Hindlimb muscle (tissue), 1 donor: ENCODE measurements at places on chromosomes 7 and 10.

DNA sequence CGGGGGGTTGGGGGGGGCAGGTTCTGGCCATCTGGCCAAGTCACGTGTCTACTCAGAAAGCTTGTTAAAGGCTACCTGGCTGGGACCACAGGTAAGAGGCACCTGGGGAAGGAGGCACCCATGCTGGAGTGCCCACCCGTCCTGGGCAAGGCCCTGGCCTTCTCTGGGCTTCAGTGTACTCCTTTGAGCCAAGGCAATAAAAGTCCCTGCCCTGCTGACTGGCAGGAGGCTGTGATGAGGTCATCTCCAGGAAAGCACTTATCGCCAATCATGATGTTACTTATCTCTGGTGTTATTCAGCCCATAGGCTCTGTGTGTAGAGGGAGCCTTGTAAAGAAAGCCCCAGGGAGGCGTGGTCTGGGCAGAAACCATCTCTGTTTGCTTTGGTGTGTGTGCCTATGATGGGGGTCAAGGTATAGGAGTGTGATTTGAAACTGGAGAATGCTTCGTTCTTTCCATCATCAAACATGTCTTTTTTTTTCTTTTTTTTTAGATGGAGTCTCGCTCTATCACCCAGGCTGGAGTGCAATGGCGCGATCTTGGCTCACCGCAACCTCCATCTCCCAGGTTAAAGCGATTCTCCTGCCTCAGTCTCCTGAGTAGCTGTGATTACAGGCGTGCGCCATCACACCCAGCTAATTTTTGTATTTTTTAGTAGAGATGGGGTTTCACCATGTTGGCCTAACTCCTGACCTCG lies 2.5 kb upstream of the CLDN4 start:
- DNase-seq, result no peak

DNA sequence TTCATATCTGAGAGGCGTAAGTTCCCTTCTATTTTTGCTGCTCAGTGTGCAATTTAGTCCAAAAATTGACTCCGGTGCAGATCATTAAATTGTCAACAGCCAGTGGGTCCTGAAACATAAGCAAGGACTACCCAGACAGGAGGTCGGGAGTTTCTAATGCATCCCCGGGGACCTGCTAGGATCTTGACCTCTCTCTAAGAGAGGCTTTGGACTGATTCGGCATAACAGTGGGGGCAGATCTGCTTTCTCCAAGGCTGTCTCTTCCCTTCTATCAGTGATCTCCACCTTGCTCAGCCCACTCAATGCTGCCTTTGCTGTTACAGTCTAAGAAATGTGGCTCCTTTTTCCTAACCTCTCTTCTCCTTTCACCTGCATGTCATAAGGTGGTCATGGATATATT lies 199.1 kb upstream of the NRP1 start:
- DNase-seq, result no peak

- no peak for DNase-seq
These were observed 74.5 kb upstream of the SEMA3D start for GRCh38 chr7:85261336-85261735.

DNA sequence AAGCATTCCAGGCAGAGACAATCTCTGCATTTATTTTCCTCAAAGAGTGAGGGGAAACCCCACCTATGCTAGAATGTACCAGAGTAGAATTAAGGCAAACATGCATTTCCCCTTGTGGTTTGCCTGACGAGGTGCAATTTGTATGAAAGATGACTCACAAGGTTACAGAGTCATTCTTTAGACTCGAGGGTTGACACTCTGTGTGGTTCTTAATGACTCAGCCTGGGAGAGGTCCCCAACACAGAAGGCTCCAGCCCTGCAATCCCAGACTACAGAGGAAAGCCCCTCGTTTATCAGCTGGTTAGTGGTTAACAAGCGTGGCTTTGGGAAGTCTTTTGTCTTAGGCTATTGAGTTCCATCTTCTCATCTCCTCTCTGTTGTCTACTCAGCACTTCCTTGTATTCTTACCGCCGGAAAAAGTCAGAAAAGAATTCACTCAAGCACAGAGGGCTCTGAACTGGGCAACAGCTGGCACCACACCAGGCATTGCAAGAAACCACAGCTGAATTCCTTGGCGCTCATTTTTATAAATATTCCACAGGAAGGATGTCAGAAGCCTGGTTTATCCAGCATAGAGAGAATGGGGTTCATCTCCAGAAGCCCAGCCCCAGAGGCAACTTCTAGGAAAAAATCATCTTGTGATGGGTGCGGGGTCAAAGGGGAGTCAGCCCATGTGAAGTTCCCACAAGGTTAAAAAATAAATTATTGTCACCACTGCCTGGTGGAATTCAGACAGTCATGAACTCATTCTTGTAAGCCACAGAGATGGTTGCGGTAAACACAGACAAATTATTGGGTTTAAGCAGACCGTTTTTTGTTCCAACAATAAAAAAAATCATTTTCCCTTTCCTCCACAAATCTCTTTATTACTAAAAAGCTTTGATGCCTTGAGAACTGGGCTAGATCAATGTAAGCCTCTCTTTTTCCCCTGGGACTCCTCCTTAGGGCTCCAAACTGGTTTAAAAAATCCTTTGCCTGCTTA lies 24.5 kb upstream of the SVIL start:
- no peak for DNase-seq

GRCh38 chr7:99828811-99829210 lies 998 bp downstream of the CYP3A43 start:
- no peak for DNase-seq

DNA sequence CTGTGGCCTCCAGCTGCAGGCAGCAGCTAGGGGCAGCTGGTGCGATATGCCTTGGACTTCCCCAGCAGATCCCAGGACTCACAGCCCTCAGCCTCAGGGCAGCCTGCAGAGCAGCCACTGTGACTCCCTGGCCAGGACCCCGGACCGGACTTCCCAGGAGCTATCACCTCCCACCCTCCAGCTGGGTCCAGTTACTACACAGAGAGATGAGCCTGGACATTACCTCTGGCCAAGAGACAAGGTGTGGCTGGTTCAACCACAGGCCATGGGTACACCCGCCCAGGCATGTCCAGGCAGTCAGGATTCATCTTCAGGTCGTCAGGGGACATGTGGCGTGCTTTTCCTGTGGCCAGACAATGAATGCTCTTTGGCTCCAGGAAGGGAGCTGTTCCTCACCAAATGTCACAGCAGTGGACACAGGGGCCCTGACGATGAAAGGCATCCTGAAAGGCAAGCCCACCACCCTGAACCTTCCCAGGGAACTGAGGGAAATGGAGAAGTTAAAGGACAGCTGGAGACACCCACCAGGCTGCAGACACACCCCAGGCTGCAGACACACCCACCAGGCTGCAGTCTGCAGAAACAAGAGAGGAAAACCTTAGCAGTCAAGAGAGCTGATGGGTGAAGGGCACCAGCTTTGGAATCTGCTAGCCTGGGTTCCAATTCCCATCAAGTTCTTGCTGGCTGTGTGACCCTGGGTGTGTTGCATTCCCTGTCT lies 25.8 kb upstream of the NANOS1 start:
- no peak for DNase-seq

GRCh38 chr7:37987732-37988131 lies 67.3 kb downstream of the EPDR1 start:
- DNase-seq, result no peak

GRCh38 chr7:100444311-100445278 lies 8.3 kb upstream of the PPP1R35 start:
- no peak for DNase-seq

DNA sequence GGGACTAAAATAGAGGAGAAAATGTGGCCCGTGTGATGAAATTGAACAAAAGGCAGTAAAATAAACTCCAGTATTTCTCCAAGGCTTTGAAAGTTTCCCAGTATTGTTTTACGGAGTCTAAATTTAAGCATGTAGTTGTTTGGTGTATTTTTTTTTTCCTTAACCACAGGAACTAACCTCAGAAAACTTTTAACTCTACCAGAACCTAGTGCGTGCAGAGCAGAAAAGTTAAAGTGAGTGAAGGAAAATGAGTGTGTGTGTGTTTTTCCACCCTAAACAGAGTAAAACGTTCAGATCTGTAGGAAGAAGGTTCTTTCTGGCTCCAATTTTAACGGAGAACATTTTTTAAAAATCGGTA lies 812 bp downstream of the PROSER2 start:
- no peak for DNase-seq

DNA sequence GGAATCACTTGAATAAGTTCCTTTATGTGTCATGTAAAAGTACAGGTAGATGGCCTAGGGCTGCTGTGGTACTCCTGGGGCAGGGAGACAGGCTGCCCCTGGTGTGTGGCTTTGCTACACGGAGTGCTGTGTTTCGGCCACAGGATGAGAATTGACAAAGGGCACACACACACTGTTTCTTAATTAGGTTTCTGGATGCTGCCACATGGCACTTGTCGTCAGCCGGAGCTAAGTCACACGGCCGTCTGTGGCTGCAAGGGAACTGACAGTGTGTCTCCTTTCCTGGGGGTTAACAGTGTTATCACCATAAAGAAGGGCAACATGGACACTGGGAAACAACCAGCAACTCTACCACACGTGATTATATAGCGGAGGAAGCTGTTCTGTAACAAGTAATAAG lies 55.7 kb upstream of the CREB5 start:
- DNase-seq, result no peak
